Activated CD4-positive, alpha-beta T cell treated with anti-CD3 and anti-CD28 coated beads, Interleukin-2, amount 50 U/mL, for 48 hours (primary cell): ENCODE measurements at places on chromosomes 5 and 9.

DNA sequence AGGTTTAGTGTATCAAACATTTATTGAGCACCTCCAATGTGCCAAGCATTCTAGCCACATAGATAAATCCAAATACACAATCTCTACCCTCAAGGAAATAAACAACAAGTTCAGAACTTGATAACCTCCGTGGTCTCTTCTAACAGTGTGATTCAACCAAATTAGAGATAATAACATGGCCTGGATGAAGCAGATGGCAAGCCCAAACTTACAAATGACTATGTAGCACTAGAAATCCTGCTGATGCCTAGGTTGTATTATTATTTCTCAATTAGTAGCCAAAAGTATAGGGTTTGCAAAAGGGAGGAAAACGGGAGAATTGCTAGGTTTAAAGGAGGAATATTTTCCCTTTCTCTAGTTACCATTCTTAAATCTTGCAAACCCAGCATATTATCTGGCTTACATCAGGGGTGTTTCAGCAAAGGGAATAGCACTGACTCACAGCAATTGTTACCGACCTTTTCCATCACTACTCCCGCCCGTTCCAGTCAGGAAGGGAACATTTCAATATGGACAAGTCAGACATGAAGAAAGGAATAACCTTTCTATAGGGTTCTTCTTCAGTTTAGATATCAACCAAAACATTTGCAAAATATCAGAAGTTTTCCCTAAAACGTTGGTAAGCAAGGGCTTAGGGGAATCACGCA is 2.3 kb downstream of the DPYSL3 start:
- DNase-seq = no peak

DNA sequence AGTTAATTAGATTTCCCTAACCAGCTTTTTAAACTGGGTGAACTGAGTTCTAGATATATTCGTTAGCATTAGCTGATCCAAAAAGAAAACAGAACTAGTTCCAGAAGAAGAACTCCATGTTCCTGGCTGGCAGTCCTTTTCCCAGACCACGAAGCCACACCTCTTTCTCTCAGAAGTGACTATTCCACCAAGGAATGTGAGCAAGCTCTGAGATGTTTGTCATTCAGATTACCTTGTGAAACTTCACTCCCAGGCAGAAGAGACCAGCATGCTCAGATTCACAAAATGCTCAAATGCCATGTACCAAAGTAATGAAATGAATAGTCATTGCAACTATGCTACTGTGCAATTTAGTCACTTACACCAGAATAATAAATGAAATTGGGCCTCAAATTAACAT is 4.4 kb upstream of the SSBP2 start:
- DNase-seq = no peak

GRCh38 chr5:421901-422300 is 21.1 kb upstream of the EXOC3 start:
- no peak for DNase-seq

- DNase-seq = no peak
Observed at GRCh38 chr9:5479994-5480694, 29.8 kb downstream of the CD274 start.

- DNase-seq = no peak
Observed at GRCh38 chr5:157290156-157290980, 24.4 kb downstream of the CYFIP2 start.

DNA sequence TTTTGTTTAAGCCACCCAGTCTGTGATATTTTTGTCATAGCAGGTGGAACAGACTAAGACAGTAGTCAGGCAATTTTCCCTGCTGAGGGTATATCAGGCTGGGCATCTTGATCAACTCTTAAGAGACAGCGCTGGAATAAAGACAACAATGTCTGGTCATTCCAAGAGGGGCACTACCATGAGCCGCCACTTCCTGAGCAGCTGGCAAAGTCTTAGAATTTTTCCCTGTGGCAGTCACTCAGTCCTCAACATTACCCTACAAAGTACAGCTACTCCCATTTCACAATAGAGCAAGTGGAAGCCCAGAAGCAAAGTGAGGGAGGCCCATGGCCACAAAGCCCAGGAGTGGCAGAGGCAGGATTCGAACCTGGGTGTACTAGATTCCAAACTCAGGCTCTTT is 74.8 kb downstream of the SH3PXD2B start:
- DNase-seq = no peak
